A375 (cell line): ENCODE measurements at places on chromosomes 16 and 17. TPM values are rescaled to one million over a fixed set of nuclear protein-coding genes. Genes with fewer than 3 reads are reported as not detected.

Gene ERN2
- total RNA-seq: not detected in 2 replicates

Gene ASPA
- total RNA-seq: not detected in 2 replicates

Gene CDK5R1
- total RNA-seq: 5.0 and 5.1 TPM in 2 replicates

Gene TMEM238L
- not detected in 2 replicates for total RNA-seq

Gene LHX1
- total RNA-seq: 14.3 and 15.7 TPM in 2 replicates

Gene PIMREG
- total RNA-seq: 38.9 and 40.3 TPM in 2 replicates

Gene ABI3
- total RNA-seq: 0.27 TPM in 1 of 2 replicates, not detected in the other

Gene LGALS9
- 0.11 and 0.34 TPM in 2 replicates for total RNA-seq

Gene GP1BA
- not detected in 2 replicates for total RNA-seq

Gene C16orf86
- total RNA-seq: 9.2 and 11.4 TPM in 2 replicates

Gene TBC1D3B
- total RNA-seq: 2.1 and 2.3 TPM in 2 replicates

Gene PLCG2
- total RNA-seq: 0.40 and 0.41 TPM in 2 replicates

Gene KCNJ2
- total RNA-seq: 1.6 and 2.8 TPM in 2 replicates

Gene ABCC12
- 0.11 TPM in 1 of 2 replicates, not detected in the other for total RNA-seq

Gene RNF222
- total RNA-seq: not detected in 2 replicates

Gene MVP
- 115 and 119 TPM in 2 replicates for total RNA-seq

Gene HYDIN
- total RNA-seq: 0.11 and 0.34 TPM in 2 replicates

Gene USH1G
- total RNA-seq: not detected in 2 replicates

Gene HOXB5
- 1.0 TPM in 2 replicates for total RNA-seq

Gene PRAC1
- total RNA-seq: not detected in 2 replicates

Gene NEUROD2
- not detected in 2 replicates for total RNA-seq

Gene KCNG4
- not detected in 2 replicates for total RNA-seq

Gene TBC1D3G
- total RNA-seq: not detected in 2 replicates

Gene SLC16A6
- total RNA-seq: 0.79 and 0.93 TPM in 2 replicates

Gene HLF
- total RNA-seq: 0.03 and 0.08 TPM in 2 replicates

Gene SEC14L1
- 17.1 and 20.1 TPM in 2 replicates for total RNA-seq

Gene SLFN11
- total RNA-seq: 31.5 and 34.9 TPM in 2 replicates

Gene ACSM2A
- total RNA-seq: not detected in 2 replicates

Gene WFIKKN1
- total RNA-seq: 0.04 TPM in 1 of 2 replicates, not detected in the other

Gene PAQR4
- total RNA-seq: 53.7 and 63.3 TPM in 2 replicates

Gene TNP2
- not detected in 2 replicates for total RNA-seq

Gene KRTAP4-5
- not detected in 2 replicates for total RNA-seq

Gene RANGRF
- total RNA-seq: 26.8 and 34.2 TPM in 2 replicates

Gene SLC25A10
- total RNA-seq: 55.5 and 62.1 TPM in 2 replicates

Gene USP10
- total RNA-seq: 76.5 and 79.4 TPM in 2 replicates

Gene PABPN1L
- not detected in 2 replicates for total RNA-seq

Gene HEATR9
- not detected in 2 replicates for total RNA-seq

Gene MT1E
- total RNA-seq: not detected in 2 replicates

Gene ZNF771
- total RNA-seq: 7.2 and 9.6 TPM in 2 replicates

Gene GRAP
- not detected in 2 replicates for total RNA-seq

Gene NHLRC4
- total RNA-seq: 0.11 and 0.56 TPM in 2 replicates

Gene CPSF4L
- 0.30 TPM in 1 of 2 replicates, not detected in the other for total RNA-seq

Gene DPEP3
- total RNA-seq: not detected in 2 replicates

Gene ZACN
- total RNA-seq: 0.29 TPM in 1 of 2 replicates, not detected in the other

Gene DOC2A
- total RNA-seq: 2.3 and 4.8 TPM in 2 replicates

Gene SAT2
- total RNA-seq: 36.6 and 36.9 TPM in 2 replicates

Gene CDRT4
- total RNA-seq: 0.72 and 1.4 TPM in 2 replicates

Gene CCT6B
- 0.15 and 3.0 TPM in 2 replicates for total RNA-seq

Gene KRT24
- not detected in 2 replicates for total RNA-seq

Gene GCGR
- not detected in 2 replicates for total RNA-seq

Gene G6PC1
- not detected in 2 replicates for total RNA-seq

Gene GAS2L2
- not detected in 2 replicates for total RNA-seq

Gene ECI1
- 86.9 and 97.5 TPM in 2 replicates for total RNA-seq

Gene HS3ST3A1
- total RNA-seq: 33.8 and 36.3 TPM in 2 replicates

Gene HS3ST3B1
- 1.7 and 4.2 TPM in 2 replicates for total RNA-seq
